Activated CD4-positive, alpha-beta memory T cell treated with anti-CD3 and anti-CD28 coated beads, Interleukin-2, amount 10 ng/mL, durations not matched to agents 7 days and 5 days (primary cell): ENCODE measurements at places on chromosomes 7 and 10. TPM values are rescaled to one million over a fixed set of nuclear protein-coding genes. Genes with fewer than 3 reads are reported as not detected.

GRCh38 chr10:21022821-21023220, 125.7 kb upstream of the NEBL start:
- H3K4me3 ChIP-seq = no peak overlapping the region
- no peaks in the 10 kb centered on the region for H3K36me3 ChIP-seq

Gene CALML3
- total RNA-seq = not detected

Gene LDB3
- total RNA-seq = 0.05 TPM

DNA sequence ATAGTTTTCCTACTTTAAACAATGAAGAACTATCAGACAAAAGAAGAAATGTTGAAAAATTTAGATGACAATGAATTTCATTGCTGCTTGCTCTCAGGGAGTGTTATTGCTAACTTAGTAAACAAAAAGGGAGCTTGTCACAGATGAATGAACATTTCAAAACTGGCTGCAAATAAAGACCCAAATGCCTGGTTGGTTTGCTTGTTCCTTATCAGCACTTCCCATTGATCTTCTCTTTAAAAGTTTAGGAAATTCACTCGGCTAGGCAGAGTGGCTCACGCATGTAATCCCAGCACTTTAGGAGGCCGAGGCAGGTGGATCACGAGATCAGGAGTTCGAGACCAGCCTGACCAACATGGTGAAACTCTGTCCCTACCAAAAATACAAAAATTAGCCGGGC, 167.2 kb downstream of the RAPGEF5 start:
- H3K36me3 ChIP-seq = no peaks in the 10 kb centered on the region
- H3K27me3 ChIP-seq = peaks cover 25% of the 10 kb centered on the region
- no peak overlapping the region for H3K27ac ChIP-seq
- H3K4me1 ChIP-seq = no peaks in the 10 kb centered on the region

DNA sequence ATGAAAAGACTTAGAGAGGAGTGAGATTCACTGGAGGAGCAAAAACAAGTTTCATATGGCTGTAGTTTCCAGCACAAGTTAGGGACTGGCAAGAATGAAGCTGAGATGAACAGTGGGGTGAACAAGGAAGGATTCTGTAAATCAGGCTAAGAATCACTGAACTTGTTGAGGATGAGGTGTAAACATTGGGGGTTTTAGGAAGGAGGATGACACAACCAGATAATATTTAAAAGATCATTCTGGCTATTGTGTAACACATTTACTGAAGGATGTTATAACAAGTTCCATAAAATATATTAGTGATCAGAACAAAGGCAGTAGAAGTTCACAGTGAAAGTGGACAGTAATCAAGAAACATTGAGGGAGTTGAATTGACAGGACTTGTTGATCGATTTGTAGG, 68.9 kb downstream of the CD36 start:
- H3K27ac ChIP-seq = no peak overlapping the region
- H3K27me3 ChIP-seq = no peaks in the 10 kb centered on the region
- H3K4me3 ChIP-seq = no peak overlapping the region
- no peaks in the 10 kb centered on the region for H3K36me3 ChIP-seq
- H3K4me1 ChIP-seq = no peaks in the 10 kb centered on the region
